ENCODE measurements at places on chromosomes 16 and 17.

- no peak for DNase-seq
Measured at GRCh38 chr17:64051153-64051552, 30.7 kb upstream of the ICAM2 start.

DNA sequence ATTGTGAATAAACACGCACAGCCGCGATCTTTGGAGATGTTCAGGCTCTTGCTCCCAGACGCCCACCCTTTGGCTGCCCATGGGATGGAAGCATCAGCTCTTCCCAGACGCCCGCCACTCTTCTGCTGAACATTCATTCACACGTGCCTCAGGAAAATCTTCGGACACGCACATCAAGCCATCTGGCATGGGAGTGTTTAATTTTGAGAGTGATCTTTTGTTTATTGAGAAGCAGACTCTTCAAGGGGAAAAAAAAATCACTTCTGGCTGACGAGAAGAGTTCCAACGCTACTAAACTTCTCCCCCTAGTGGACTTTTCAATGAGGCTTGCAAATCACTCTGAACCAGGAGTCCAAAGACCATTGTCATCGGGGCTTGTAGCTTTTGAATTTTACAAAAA, 62.0 kb upstream of the NUDT7 start:
- no peak for DNase-seq

DNA sequence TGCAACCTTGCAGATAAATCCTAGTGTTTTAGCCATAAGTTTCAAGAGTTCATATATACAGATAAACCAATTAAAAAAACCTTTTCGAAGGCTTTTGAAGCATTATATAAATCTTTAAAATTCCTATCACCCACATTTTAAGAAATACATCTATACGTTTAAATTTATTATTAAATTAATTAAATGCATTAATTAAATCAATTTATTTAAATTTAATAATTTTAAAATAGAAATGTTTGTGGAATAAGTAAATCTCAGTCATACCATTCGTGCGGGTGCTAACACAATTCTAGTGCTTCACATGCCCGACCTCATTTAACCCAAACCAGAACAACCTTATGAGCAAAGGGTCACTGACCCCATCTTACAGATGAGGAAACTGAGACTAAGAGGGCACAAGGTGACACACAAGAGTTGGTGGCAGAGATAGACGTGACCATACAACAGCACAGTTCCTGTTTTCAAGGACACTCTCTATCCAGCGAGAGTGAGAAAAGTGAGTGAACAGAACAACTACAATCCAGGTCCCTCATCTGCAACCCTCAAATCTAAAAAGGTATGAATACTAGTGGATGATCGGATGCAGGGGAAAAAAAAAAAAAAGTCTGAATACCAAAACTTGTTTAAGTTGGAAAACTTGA, 1.4 kb downstream of the NSMCE1 start:
- DNase-seq, result no peak

GRCh38 chr17:49343273-49343672, 18.8 kb downstream of the ZNF652 start:
- DNase-seq, result no peak

- DNase-seq, result no peak
Measured at GRCh38 chr16:9446471-9447194, 355.2 kb downstream of the HAPSTR1 start.

DNA sequence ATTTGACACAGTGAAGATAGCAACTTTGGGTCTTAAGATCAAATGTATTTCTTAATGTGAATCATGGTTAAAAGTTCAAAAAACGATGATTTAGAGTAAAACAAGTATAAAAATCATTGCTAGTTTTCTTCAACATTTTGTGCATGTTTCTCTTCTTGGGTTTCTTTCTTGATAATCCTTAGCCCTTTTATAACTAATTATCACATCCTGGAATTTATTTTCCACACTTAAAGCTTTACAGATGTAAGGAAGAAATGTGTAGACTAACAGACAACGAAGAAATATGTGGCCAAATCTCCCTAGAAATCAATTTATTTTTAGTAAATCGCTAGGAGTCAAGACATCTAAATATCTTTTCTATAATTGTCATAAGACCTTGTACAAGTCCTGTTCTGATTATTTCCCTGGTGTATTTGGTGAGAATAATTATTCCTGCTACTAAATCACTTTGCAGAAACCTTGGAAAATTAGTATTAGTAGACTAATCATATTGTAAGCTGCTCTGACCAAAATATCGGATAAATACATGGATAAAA, 4.9 kb downstream of the NACA2 start:
- DNase-seq, result no peak
